T47D (cell line): ENCODE measurements at places on chromosomes 16 and 17.

DNA sequence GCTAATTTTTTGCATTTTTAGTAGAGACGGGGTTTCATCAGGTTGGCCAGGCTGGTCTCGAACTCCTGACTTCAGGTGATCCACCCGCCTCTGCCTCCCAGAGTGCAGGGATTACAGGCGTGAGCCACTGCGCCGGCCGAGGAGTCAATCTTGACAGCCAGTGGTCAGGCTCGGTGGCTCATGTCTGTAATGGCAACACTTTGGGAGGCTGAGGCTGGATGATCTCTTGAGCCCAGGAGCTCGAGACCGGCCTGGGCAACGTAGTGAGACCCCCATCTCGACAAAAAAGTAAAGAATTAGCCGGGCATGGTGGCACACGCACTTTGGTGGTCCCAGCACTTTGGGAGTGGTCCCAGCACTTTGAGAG lies 608 bp upstream of the PGS1 start:
- DNase-seq, result no peak

DNA sequence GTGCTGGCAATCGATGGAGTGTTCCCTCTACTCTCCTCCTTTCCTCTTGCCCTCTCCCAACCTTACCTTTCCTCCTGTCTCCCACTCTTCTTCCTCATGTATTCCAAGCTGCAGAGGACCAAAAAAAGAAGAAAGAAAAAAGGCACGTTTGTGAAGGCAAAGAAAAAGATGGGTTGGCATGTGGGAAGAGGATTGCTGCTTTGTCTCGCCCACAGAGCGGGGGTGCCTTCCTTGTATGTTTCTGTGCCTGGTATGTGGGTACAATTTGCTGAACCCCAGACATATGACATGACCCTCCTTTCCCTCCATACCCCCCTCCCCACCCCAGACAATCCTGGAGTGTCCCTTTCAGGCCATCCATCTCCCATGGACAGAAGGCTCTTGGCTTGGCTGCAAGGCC lies 13.1 kb upstream of the CTCF start:
- no peak for DNase-seq

DNA sequence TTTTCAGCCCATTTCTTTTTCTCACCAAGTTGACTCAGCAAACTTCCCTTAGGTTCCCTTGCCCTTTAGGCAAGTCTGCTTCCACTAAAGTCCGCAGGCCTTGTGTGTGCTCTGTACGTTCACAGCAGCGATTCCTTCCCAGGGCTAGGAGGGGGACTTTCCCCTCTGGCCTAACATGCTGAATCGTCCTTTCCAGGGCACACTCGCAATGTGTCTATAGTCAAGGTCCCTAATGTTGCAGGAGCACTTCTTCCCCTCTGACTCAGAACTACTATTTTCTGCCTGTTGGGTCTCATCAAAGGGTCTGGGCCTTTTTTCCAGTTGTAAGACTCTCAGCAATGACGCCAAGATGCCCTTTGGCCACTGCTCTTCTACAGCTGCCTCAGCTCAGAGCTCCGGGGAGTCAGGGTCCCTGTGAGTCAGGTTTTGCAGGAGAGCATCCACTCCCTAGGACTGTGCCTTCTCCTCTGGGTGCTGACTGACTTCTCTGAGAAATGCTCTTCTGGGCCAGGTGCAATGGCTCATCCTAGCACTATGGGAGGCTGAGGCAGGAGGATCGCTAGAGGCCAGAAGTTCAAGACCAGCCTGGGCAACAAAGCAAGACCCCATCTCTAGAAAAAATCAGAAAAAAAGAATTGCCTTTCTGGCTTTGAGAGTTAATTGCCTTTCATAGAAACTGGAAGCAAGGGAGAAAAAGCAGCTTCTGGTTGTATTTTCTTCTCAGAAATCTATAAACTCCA lies 64.4 kb upstream of the TBX2 start:
- DNase-seq, result no peak

GRCh38 chr16:85696781-85697180 lies 8.0 kb upstream of the GINS2 start:
- DNase-seq, result no peak

- DNase-seq, result no peak
These were observed 7.2 kb downstream of the RASL10B start for GRCh38 chr17:35738519-35739133.

DNA sequence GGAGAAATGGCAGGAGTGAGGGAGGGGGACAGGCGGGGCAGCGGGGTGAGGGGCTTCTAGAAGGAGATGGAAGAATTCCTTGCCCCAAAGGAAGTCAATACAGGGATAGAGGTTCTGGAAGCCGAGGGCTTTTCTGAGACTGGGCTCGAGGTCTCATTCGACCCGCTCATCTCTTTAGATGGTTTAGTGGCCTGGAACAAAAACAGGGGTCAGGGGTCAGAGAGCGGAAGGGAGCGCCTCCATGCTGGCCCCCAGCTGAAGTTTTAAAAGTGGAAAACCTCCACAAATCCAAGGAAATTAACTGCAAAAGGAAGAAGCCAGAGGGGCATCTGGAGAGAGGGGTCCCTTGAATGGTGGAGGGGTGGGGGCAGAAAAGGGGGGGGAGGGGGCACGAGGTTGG lies 72.5 kb downstream of the SRCIN1 start:
- DNase-seq, result no peak

- no peak for DNase-seq
These were observed 9.5 kb downstream of the MRPL27 start for GRCh38 chr17:50363217-50364060.

DNA sequence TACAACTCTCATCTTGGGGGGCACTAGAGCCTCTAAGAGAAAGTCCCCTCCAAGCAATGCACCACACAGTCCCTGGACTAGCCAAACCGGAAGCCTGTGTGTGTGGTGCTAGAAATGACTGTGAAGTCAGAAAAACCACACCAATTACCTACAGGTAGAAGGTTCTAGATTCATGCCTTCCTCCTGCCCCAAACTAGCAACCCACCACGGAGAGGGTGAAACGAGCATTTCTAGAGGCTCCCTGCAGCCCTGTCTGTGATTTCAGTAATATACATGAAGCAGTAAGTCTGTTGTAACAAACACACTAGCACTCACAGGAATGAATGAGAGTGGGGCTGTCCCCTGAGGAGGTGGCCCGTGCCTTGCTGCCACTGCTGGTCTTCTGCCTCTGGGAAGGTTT lies 13.6 kb downstream of the ZFHX3 start:
- DNase-seq, result no peak

DNA sequence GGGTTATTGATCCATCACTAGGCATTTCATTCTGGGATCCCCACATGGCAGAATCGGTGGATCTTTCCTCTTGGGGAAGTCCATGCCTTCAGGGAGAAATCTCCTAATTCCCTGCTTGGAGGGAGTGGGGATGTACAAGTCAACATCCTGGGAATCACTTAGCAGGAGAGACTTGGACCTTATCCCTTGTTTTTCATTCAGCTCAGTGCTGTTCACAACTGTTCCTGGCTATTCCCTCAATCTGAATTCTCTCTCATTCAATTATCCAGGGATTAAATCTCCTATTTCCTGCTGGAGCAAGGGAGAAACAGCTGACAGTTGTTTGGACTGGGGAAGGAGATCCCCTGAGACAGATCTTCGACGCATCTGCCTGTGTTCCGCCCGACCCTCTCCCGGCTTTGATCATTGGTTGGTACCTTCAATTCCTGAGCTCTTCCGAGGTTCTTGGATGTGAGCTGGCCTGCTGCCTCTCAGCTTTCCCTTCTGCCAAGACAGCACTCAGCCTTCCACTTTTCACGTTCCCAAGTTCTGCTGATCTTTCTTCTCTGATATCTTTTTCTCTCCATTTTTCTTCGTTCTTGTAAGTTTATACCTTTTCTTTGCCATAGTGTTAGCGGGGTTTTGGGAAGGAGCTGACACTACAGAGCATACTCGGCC lies 115.4 kb upstream of the GNAO1 start:
- DNase-seq, result no peak

DNA sequence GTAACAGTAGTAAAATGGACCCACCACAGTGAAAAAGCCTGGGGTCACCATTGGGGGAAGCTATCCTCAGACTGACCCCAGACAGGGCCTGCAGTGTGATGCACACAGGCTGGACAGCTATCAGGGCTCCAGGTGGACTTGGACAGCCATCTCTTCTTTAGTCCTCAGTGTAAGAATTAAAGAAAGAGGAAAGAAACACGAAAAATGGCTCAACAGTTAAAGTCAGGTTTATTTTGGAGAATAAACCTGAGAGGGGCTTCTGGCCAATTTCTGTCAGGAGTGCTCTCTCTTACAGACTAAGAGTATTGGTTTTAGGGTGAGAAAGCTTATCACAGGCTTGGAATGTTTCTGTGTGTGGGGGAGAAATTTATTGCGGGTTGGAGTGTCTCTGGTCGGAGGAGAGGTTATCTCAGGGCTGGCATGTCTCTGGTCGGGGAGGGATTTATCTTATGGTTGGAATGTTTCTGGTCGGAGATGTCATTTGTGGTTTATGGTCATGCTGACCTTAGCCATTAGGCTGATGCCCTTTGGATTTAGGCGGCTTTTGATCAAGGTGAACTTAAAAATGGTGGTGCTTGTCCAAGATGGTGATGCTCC lies 10.8 kb upstream of the B4GALNT2 start:
- no peak for DNase-seq

DNA sequence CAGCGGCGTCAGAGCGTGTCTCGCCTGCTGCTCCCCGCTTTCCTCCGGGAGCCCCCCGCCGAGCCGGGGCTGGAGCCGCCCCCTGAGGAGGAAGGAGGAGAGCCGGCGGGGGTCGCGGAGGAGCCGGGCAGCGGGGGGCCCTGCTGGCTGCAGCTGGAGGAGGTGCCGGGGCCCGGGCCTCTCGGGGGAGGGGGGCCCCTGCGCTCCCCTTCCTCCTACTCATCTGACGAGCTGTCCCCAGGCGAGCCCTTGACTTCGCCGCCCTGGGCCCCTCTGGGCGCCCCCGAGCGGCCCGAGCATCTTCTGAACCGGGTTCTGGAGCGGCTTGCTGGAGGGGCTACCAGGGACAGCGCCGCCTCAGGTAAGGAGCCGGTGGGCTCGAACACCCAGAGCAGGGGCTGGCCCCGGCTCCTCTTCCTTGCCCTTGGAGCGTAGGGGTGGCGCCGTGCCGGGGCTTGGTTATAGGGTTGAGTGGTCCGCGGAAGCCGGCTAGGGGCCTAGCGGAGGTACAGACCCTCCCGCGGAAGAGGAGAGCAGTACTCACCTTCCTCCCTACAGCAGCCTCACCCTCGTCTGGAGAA lies 841 bp downstream of the RAPGEFL1 start:
- no peak for DNase-seq

- DNase-seq, result no peak
These were observed 241.6 kb upstream of the SALL1 start for GRCh38 chr16:51392521-51393187.

DNA sequence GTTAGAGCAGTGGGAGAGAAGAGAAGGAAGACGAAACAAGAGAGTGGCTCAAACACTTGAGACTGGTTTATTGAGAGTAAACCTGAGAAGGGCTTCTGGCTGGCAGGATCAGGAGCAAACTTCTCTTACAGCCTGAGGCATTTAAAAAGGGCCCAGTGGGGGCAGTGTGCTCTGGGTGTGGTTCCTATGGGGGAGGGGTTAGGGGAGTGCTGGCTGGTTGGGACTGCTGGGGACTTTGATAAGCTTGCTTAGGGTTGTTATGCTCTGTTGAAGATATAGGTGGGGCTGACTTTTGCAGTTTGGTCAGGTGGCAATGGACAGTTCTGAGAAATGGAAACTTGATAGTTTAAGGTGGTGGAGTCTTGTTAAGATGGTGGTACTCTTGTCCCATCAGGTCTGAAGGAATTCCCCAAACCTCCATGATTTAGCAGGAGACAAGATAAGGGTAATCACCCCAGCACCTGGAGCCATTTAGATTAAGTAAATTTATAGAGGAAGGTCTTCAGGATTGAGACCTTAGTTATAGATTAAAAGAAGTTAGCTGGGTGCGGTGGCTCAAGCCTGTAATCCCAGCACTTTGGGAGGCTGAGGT lies 79.3 kb downstream of the EMP2 start:
- DNase-seq, result no peak

DNA sequence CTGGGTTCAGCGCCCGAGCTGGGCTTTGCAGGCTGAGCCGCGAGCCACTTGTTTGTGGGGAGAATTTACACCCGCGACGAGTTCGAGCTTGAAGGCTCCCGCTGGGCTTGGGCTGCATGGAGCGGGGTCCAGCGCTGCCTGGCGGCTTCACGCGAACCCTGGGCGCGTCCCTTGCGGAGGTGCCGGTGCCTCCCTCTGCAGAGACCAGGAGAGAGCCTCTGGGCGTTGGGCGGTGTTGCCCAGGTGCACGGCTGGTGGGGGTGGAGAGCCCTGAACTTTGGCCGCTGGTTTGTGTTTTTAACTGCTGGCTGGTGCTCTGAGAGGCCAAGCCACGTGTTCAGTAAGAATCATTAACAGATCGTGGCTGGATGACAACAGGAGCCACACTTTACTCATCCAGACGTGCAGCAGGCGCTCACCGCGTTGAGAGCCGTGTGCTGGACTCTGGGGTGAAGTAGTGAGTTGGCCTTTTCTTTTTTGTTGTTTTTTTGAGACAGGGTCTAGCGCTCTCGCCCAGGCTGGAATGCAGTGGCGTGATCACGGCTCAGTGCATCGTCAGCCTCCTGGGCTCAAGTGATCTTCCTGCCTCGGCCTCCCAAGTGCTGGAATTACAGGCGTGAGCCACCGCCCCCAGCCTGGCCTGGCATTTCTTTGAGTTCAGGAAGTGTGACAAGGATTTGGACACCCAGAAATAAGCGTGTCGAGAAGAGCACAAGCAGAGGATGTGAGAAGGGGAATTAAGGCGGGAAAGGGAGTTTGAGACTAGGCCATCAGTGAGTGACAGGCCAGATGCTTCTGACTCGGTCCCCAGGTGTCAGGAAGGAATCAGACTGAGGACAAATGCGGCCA lies 827 bp downstream of the CDK10 start:
- peak; percentile 73 for DNase-seq

DNA sequence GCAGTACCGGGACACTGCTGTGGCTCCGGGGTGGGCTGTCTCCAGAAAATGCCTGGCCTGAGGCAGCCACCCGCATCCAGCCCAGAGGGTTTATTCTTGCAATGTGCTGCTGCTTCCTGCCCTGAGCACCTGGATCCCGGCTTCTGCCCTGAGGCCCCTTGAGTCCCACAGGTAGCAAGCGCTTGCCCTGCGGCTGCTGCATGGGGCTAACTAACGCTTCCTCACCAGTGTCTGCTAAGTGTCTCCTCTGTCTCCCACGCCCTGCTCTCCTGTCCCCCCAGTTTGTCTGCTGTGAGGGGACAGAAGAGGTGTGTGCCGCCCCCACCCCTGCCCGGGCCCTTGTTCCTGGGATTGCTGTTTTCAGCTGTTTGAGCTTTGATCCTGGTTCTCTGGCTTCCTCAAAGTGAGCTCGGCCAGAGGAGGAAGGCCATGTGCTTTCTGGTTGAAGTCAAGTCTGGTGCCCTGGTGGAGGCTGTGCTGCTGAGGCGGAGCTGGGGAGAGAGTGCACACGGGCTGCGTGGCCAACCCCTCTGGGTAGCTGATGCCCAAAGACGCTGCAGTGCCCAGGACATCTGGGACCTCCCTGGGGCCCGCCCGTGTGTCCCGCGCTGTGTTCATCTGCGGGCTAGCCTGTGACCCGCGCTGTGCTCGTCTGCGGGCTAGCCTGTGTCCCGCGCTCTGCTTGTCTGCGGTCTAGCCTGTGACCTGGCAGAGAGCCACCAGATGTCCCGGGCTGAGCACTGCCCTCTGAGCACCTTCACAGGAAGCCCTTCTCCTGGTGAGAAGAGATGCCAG lies 12.9 kb downstream of the STH start:
- no peak for DNase-seq
